Astrocyte (in vitro differentiated cells and primary cell): ENCODE measurements at places on chromosomes 11 and 22.

DNA sequence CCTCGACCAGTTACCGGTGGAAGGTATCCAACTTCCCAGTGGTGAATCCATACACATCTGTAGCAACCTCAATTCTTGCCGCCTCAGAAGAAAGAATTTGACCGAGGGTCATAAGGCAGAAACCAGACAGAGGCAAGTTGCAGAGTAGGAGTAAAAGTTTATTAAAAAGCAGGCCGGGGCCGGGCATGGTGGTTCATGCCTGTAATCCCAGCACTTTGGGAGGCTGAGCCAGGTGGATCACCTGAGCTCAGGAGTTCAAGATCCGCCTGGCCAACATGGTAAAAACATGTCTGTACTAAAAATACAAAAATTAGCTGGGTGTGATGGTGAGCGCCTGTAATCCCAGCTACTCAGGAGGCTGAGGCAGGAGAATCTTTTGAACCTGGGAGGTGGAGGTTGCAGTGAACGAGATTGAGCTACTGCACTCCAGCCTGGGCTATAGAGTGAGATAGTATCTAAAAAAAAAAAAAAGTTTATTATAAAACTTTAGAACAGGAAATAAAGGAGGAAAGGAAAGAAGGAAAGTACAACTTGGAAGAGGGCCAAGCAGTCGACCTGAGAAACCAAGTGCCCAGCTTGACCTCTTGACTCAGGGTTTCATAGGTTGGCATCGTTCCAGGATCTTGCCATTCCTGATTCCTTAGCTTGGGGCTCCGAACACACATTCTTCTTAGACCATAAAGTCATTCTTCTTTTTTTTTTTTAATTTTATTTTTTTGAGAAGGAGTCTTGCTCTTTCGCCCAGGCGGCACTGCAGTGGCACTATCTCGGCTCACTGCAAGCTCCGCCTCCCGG lies 27.8 kb downstream of the RGL4 start:
- no peak for DNase-seq

DNA sequence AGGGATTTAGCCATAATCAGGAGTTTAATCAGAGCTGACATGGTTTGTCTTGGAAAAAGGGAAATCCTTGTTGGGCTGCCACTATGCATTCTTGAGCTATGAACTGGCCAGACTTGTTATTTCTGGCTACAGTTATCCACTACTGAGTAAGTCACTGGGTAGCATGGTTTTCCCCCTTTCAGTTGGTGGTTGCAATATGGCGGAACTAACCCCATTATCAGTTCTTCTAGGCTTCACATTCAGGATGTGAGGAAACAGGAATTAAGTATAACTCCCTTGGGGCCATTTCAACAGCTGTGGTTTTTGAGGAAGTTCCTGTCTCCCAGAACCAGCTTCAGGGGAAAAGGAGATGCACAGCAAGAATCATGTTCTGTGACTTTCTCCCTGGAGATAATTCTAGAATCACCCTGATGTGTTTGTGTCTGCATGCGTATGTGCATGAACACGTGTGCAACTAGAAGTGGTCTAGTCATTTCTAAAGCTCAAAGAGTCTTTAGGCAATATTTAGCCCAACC lies 103.0 kb upstream of the CD44 start:
- DNase-seq = peak; percentile 98

DNA sequence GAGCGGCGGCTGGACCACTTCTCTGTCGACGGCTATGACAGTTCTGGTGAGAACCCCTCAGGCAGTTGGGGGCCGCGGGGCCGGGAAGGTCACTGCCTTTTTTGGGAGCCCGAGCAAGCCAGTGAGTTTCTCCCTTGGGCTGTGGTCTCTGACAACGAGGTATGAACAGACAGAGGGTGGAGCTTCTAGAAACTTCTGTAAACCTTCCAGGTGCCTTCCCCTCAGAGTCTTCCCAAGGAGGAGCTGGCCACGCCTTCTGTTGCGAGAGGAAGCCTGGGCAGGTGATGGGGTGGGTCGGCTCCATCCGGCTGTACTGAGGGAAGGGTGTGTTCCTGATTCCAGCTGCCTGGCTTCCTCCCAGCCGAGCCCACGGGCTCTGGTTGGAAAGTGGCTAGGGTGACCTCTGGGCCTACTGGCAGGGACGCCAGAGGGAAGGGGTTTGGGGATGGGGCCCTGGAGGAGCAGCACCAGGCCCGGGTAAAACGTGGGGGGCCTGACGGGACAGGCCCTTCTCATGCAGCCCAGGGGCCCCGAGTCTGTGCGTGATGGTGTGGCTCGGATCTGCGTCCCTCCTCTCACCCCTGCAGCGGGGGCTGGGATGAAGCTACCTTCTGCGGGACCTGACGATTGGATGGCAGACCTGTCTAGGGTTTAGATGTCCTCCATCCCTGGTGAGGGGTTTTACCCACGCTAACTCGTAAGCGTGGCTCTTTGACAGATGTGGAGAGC lies 110.8 kb downstream of the KCNQ1OT1 start:
- DNase-seq = no peak

DNA sequence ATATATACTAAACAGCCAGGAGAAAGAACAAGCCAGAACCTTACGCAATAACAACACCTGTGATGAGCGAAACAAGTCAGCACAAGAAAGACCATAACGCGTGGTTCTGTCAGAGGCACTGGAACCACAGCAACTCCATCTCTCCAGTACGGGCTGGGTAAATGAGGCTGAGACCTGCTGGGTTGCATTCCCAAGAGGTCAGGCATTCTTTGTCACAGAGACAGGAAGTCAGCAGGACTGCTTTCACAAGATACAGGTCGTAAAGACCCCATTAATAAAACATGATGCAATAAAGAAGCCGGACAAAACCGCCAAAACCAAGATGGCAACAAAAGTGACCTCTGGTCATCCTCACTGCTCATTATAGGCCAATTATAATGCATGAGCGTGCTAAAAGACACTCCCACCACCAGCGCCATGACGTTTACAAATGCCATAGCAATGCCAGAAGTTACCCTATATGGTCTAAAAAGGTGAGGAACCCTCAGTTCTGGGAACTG lies 21.7 kb downstream of the TPST2 start:
- peak; percentile 71 for DNase-seq

DNA sequence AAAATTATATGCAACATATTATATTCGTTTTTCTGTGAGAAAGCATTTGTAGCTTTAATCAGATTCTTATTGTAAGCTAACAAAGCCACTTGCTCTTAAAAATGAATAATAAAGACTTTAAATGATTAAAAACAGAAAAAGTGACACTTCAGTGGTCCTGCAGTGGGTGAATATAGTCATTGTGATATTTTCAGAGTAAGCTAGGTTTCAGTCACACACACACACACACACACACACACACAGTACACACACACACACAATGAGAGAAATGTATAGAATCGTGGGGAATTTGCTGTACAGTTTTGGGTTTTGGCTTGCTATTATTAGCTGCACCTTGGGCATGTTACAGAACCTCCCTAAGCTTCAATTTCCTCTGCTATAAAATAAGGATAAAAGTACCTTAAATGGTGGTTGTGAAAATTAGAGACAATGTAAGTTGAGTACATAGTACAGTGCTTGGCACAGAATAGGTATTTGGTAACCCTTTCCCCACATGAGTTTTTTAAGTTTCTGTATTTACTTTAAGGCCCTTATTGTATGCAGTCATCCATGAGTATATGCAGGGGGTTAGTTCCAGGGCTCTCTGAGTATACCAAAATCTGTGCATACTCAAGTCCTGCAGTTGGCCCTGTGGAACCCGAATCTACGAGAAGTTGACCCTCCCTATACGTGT lies 39.8 kb downstream of the CSTPP1 start:
- DNase-seq = no peak

DNA sequence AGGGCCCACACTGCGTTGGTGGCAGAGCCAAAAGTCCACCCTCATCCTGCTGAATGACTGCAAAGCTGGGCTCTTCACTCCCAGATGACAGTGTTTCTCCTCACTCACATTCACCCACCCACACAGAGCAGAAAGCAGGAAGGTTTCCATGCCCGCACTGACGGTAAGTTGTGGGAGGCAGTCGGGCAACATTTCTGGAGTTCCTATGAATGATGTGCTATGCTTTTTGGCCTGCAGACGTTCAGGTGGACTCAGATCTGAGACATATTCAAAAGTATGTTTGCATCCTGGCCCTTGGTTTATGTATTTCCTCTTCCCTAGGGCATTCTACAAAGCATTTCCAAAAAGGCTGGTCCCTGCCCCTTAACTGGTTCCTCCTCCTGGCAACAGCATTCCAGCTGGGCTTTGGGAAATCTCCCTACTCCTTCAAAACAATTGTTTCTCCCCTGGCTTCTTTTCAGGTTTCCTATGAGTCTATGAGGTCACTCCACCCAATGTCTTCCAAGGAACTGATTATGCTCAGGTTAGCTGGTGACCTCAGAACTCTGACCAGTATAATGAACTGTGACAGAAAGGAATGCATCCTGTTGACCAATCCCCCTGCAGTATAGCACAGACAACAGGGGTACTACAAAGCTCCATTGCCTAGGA lies 36.4 kb downstream of the PACSIN2 start:
- DNase-seq = peak; percentile 77

DNA sequence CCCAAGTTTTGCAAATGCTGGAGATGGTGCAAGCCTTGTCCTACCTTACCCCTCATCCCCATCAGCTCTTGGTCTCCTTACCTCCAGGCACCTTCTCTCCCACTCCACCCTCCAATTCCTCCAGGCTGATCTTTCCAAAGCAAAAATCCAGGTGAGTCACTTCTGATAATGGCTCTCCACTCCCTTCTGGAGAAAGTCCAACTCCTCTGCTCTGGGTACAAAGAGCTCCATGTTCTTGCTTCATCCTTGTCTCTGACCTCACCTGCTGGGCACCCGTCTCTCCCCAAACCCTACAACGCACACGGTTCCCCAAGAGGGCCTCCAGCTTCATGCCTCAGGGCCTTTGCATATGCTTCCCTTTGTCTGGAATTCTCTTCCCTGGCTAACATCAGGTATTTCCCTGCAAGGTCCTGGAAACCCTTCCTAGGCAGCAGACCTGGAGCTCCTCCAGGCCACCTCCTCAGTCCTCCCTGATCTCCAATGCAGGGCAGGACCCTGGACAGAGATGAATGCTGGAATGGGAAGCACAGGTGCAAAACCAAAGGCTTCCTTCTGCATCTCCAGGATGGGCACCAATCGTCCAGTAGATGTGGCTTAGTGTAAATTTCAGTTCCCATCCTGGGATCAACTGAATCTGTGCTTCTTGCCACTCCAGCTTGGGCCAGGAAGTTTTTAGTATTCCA lies 22.7 kb downstream of the IFT27 start:
- DNase-seq = no peak

DNA sequence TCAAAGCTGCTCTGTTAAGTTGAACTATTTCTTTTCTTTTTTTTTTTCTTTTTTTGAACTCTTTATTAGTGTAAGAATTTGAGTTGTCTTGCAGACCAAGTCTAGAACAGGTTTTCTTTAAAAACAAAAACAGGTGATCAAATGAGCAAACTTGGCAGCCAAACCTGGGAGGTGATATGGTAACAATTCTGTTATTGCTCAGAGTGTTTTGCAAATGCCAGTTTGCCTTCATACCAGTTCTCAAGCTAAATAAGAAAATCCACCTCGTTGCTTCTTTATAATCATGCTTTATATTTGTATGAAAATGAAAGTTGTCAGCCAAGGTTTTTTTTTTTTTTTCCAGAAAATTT lies 76.9 kb downstream of the DEPDC5 start:
- DNase-seq = no peak
